Cortex of kidney (tissue), 1 donor: ENCODE measurements at places on chromosomes 13 and 19.

DNA sequence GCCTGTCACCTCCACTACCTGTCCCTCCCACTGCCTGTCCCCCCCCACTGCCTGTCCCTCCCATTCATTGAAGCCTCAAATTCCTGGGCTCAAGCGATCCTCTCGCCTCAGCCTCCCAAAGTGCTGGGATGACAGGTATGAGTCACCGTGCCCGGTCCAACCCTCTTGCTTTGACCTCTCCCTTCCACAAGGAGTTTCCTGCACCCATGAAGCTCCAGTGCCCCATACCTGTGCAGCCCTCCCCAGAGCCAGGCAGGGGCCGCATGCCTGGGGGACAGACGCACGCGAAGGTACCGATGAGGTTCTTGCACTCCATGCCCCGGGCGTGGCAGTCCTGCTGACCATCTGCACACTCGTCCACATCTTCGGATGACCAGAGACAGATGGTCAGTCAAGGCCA is 34.3 kb downstream of the CCL25 start:
- no peak for DNase-seq

- no peak for DNase-seq
Observed at GRCh38 chr13:40161931-40162330, 504.5 kb downstream of the FOXO1 start.

DNA sequence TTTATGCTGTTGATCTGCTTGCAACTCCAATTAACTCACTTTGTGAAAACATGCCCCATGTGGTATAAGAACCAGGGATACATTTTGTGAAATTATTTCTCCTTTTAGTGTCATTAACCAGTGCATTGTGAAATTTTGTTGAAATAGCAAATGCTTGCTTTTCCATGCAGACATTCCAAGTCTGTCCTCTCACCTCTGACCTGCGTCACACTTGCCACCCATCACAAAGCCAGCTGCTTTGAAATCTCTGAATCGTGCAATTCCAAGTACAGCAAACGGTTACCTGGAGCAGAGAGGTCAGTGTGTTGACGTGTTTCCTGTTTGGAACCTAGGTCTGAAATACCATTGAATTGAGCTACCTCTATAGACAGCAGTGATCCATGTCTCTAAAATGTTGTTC is 4.9 kb upstream of the SLC25A15 start:
- DNase-seq: no peak

DNA sequence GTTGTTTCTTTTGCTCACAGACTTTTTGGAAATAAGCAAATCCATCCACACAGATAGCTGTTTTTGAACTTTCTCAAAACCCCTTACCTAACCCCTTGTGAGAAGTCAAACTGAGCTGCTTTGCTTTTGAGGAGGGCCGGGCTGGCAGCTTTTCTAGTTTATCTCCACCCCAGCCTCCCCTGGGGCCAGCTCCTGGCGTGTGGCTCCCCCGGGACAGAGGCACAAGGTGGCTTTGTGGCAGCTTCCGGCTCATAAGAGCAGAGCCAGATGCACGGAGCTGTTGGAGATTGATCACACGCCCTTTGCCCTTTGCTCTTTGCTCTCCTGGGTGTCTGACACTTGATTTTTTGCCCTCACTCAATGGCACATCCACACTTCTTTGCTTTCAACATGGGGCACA is 24.9 kb upstream of the RNF113B start:
- DNase-seq: no peak

GRCh38 chr19:16070366-16070990 is 5.8 kb upstream of the TPM4 start:
- no peak for DNase-seq

GRCh38 chr13:100211016-100211710 is 122.3 kb downstream of the PCCA start:
- DNase-seq: no peak

- no peak for DNase-seq
Observed at GRCh38 chr19:4088975-4089374, 22.3 kb upstream of the ZBTB7A start.
